ENCODE measurements at places on chromosomes 13 and 19.

DNA sequence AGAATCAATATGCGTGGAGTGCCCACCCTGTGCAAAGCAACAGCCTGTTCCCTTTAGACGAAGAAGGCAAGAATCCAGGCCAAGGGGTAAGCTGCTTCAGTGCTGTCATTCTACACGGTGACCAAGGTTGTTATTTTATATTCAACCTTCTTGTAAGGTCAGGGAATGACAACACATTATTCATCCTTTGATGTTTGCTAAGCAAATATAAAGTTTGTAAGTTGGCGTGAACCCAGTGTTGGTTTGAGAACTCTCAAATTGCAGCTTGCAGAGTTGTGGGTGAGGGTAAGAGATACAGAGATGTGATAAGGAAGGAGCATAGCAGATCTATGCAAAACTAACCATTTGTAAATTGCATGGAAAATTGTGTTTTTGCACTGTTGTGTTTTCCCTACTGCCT is 436.7 kb downstream of the FGF9 start:
- DNase-seq, result no peak

DNA sequence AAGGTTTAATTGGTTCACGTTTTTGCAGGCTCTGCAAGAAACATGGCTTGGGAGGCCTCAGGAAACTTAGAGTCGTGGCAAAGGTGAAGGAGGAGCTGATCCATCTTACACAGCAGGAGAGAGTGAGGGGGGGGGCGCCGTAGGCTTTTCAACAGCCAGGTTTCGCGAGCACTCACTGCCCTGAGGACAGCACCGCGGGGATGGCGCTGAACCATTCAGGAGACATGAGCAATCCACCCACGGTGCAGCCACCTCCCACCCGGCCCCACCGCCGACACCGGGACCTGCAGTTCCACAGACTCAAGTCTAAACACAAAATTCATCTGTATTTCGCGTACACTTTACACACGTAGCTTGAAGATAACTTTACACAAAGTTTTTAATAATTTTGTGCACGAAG is 73.6 kb downstream of the KDM4B start:
- DNase-seq, result no peak

DNA sequence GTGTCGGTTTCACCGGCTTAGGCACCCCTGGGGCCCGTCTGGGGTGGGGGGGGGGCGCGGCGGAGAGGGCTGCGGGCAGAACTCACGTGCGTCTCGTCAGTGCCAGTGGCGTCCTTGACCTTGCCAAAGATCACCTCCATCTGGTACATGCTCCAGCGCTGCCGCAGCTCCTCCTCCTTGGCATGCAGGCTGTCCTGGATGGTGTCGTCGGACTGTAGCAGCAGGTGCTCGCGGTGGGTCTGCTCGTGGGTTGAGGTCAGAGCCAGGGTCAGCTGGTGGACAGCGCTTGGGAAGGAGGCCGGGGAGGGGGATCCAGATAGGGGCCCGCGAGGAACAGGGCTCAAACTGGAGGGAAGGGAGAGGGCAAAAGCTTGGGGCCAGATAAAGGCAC is 4.7 kb upstream of the RGL3 start:
- DNase-seq, result no peak

DNA sequence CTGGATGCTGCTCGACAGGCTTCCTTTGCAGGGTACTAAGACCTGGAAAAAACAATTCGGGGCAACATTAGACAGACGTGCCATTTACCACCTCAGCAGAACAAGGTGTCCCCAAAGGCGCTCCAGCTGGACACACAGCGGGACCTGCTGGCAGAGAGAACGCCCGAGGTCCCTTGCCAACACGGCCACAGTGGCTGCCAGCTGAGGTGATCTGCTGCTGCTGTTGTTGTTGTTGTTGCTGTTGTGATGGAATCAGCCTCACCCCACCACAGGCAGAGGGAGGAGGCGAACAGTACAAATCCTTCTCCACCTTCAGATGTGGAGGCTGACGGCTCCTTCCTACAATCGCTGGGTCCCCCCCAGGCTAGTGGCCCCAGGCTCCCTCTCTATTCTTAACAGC is 25.2 kb downstream of the ANKRD27 start:
- no peak for DNase-seq

DNA sequence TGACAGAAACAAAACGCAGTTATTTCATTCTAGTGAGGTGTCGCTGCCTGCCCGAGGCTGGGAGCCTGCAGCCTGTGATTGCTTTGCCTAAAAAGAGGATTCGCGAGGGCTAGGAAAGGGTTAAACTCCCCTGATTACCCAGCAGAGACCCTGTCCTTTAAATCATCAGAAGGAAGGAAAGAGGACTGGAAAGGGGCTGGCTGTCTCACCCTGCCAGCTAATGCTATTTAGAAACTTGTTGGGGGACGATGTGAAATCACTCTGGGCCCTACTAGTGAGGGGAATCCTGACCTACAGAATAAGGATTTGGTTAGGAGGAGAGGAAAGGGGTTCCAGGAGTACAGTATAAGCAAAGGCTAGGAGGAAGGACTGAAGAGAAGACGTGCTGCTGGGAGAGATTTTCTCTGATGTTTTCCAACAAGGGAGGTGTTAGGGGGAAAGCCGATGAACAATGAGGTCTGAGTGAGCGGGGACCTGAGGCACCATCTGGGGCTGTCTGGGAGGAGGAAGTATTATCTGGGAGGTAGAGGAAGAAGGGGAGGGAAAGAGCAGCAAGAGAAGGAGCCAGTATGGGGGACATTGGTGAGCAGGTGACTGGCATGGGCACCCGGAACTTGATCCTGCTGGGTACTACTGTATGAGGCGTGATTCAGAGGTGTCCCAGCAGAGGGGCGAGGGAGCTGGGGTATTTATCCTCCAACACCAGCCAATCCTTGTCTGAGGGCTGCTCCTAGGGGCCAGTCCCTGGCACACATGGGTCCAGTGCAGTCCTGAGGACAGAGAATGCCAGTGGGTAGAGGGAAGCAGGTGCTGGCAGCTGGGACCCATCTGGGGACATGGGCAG is 55.7 kb upstream of the PTPRS start:
- no peak for DNase-seq

- DNase-seq, result no peak
These were observed 307.6 kb downstream of the SPRY2 start for GRCh38 chr13:80033286-80033685.

GRCh38 chr19:7126132-7126531 is 56.6 kb downstream of the ZNF557 start:
- DNase-seq, result no peak

- DNase-seq, result peak; percentile 98
These were observed 5.4 kb downstream of the KLK1 start for GRCh38 chr19:50817941-50818858.

DNA sequence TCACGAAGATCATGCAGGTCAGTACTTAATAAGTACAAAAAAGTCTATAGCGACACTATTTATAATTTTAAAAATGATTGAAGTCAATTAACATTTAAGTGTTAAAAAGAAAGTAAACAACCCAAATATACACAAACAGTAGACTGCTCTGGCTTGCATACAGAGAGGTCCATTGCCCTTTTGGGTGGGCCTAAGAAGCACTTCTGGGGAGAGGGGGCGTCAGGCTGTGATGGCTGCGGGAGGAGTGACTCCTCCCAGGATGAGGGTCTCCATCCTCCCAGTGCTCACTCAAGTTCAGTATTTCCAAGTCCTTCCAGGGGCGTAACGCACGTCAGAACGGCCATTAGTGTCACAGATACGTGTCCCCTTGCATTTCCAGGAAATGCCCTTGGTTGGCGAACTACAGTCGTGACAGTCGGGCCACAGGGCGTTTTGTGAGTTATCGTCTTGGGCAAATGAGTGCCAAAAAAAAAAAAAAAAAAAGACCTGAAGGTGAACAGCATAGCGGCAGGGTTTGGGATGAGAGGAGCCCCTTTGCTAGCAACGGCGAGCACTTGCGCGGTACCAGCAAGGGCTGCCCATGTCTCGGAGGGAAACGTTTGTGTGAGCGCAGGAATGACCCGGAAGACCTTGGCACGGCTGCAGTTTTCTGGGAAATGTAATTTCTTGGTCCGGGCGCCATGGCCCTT is at the start of gene SCGB2B2:
Gene SCGB2B2, minus strand, starts transcription at position 463 of the 689 bp plus-strand sequence. CDS start 82,596 bp downstream, outside the sequence.
- peak; percentile 76 for DNase-seq

- DNase-seq, result peak; percentile 24
These were observed 870 bp downstream of the ZNF442 start for GRCh38 chr19:12364391-12365235.

DNA sequence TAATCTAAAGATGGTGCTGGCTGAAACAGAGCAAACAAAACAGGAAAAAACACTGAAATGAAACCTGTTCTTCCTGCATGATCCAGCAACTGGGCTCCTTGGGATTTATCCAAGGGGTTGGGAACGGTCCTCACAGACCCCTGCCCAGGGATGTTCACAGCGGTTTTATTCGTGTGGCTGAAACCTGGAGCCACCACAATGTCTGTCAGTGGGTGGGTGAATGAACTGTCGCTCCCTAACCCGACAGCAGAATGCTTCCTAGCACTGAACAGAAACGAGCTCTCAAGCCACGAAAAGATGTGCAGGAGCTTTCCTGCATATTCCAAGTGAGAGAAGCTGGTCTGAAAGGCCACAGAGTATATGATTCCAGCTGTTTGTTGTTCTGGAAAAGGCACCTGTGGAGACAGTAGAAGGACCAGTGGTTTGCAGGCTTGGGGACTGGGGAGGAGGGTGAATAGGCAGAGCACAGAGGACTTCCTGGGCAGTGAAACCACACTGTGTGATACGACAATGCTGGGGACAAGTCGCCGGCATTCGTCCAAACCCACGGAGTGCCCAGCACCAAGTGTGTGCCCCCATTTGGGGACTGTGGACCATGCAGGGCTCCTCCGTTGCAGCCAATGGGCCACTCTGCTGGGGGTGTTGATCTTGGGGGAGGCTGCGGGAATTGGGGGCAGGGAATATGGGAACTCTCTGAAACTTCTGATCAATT is 73.9 kb downstream of the TEX29 start:
- no peak for DNase-seq

- no peak for DNase-seq
These were observed 1379.0 kb upstream of the MIR17HG start for GRCh38 chr13:89968470-89968869.

DNA sequence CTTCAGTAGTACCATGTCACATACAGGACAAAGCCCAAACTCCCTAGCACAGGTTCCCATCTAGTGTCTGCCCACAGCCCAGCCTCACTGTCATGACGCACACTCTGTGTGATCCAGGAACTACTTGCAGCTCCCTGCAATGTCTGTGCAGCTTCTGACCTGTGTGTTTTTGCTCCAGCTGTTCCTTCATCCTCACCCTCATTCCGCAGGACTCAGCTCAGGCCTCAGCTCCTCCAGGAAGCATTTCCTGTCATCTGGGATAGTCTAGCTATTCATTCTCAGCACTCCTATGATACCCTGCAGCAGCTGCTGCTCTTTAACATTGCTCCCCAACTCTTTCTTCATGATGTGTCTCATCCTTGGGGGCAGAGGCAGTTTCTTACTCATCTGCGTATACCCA is 56.1 kb downstream of the ENOX1 start:
- DNase-seq, result no peak

GRCh38 chr19:53019684-53020083 is 6.0 kb downstream of the ERVV-1 start:
- peak; percentile 69 for DNase-seq

DNA sequence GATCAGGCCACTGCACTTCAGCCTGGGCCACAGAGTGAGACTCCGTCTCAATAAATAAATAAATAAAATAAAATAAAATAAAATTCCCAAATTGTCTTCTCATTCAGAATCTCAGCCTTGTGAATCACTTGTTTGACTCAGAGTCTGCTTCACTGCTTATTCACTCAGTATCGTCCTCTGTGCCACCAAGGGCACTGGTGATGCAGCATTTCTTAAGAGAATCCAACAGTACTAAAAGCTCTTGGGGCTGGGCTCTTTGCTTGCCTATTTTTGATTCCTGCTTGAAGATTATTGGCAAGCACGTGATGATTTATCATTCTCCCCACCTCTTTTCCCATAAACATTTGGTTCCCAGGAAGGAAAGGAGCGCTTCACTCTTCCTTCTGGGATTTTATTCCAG is 54.8 kb upstream of the HMGB1 start:
- DNase-seq, result no peak

GRCh38 chr13:50948601-50949000 is 39.0 kb downstream of the RNASEH2B start:
- DNase-seq, result no peak

GRCh38 chr13:32047088-32047487 is 15.5 kb downstream of the FRY start:
- DNase-seq, result no peak

GRCh38 chr13:30340331-30341250 is 33.2 kb upstream of the KATNAL1 start:
- DNase-seq, result no peak

DNA sequence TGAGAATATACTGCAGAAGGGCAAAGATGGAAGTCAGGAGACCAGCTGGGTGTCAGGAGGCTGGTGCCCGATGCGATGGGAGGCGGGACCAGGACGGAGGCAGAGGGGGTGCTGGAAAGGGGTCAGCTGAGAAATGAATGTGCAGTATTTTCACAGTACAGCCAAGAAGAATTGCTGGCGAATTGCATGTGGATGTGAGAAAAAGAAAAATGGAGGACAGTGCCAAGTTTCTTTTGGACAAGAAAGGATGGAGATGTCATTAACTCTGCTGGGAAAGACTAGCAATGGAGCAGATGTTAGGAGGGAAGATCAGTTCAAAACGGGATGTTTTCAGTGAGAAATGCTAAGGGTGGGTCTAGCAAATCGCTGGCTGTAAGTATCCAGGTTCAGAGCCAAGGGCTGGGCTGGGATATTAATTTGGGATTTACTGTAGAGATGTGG is 7.0 kb downstream of the CRYL1 start:
- no peak for DNase-seq

DNA sequence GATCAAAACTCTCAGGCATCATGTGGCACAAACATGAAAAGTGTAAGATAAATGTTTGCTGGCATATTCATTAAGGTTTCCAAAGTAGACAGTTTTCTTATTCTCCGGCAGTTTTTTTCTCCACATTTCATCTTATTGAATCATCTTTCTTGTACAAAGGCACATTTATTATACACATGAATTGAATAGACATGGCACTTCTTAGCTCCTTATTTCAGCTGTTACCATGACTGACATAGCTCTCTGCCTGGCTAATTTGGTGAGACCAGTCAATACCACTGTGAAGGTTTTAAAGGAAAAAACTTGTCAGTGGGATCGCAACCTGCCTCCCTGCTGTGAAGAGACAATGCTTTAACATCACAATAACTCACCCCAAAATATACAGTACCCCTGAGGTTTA is 285.0 kb upstream of the PCDH20 start:
- no peak for DNase-seq

- no peak for DNase-seq
These were observed 291.4 kb downstream of the DCLK1 start for GRCh38 chr13:35839806-35840205.

- DNase-seq, result peak; percentile 98
These were observed 62.3 kb downstream of the KCNC3 start for GRCh38 chr19:50266896-50267295.

DNA sequence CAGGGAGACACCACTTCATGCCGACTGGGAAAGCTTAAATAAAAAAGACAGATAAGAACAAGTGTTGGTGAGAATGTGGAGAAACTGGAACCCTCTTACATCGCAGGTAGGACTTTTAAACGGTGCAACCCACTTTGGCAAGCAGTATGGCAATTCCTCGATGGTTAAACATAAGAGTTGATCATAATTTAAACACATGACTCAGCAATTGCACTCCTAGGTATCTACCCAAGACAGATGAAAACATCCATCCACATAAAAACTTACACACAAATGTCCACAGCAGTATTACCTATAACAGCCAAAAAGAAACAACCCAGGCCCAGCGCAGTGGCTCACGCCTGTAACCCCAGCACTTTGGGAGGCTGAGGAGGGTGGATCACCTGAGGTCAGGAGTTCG is 21.9 kb downstream of the FLT1 start:
- DNase-seq, result no peak

GRCh38 chr19:51440846-51441409 is 17.3 kb downstream of the SIGLEC8 start:
- DNase-seq, result no peak

- DNase-seq, result no peak
These were observed 33.3 kb upstream of the SPATA13 start for GRCh38 chr13:24127116-24127631.

Data from iPS-NIHi11 (cell line).